ENCODE measurements at places on chromosomes 6 and 20.

GRCh38 chr6:121771937-121772720 lies 336.7 kb downstream of the GJA1 start:
- DNase-seq: no peak

DNA sequence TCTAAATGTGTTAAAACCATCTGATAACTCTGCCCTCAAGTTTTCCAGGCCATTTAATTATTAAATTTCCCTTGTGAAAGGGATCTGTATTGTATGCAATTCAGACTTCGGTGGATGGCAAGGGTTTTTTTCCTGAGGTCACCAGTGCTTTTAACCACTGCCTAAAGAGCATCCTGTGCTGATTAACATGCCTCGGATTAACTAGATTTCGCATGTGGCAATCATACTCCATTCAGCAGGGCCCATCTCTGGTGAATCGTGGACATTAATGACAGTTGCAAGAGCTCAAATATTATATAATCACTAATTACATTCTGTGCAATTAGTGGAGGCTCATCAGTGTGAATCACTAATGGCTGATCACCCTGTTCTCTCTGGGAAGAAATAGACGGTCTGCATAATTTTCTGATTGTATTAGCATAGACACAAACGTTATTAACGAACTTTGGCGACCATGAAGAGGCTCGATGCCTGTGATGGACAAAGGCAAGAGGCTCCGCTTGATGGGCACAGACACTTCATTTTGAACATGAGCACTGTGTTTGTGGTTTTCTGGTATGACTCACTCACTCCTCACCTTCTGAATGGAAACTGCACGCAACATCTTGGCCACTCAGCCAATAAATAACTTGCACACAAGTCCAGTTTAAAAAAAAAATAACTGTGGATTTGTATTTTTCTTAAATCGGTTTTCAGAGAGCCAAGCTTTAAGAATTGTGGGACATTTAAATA lies 31.4 kb downstream of the LINC00237 start:
- no peak for DNase-seq

DNA sequence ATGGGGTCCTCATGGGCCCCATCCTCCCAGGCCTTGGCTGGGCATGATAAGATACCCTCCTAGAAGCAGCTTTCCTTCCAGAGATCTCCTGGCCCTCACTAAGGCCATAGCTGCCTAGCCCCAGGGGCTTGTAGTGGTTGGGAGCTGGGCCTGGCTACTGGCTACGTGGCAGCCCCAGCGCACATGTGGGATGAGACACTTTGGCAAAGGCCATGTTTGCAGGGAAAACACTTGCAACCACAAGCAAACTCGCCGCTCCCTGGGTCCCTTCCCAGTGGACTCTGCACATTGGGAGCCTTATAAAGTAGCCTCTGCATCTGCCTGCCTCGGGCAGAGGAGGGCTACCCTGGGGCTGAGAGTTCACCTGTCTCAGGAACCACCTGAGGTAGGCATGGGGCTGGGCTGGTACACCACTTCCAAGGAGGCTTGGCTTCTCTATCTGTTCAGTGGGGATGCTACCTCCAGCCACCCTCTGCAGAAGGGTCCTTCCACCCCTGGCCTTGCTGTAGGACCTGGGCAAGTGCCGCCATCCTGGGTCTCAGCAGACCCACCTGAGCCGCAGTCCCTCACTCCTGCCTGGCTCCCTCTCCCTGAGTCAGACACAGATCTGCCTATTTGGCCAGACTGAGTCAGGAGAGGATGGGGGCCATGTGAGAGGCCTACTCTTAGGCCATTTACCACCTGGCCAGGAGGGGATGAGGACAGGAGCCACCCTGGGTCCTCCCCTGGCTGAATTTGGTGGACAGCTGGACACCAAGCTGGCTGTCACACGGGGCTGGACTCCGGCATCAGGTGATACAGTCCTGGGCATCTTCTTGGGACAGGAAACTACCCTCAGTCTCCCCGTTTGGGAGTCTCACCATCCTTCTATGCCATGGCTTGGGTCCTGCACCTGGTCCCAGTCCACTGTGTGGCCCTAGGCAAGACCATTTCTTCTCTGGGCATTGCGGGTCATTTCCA lies at the start of gene BPIFB2:
Gene BPIFB2 (plus strand): TSS at position 329 of the 960 bp plus-strand sequence. CDS start 871 bp downstream, outside the sequence.
- DNase-seq: no peak

GRCh38 chr6:92748131-92748530 lies 671.2 kb downstream of the EPHA7 start:
- no peak for DNase-seq

- no peak for DNase-seq
Measured at GRCh38 chr20:60009826-60010616, 51.8 kb downstream of the CDH26 start.

GRCh38 chr6:157246771-157247484 lies 76.4 kb downstream of the TMEM242 start:
- DNase-seq: no peak

Data from cortex of kidney (tissue), 1 donor.